A549 treated with Mapracorat at 1 μM for 4 hours (cell line): ENCODE measurements at places on chromosomes 1 and 21. TPM values are rescaled to one million over a fixed set of nuclear protein-coding genes. Genes with fewer than 3 reads are reported as not detected.

Gene GPR25
- not detected in 5 replicates for total RNA-seq

Gene DTL
- total RNA-seq: 17.4 to 23.7 TPM (median 23.2 TPM) in 5 replicates

Gene MYOC
- not detected in 5 replicates for total RNA-seq

Gene COL11A1
- 1.6 to 4.4 TPM (median 2.4 TPM) in 5 replicates for total RNA-seq

Gene TMEM61
- 0.49 to 0.86 TPM (median 0.63 TPM) in 5 replicates for total RNA-seq
